ENCODE measurements at places on chromosomes 1 and 21.

DNA sequence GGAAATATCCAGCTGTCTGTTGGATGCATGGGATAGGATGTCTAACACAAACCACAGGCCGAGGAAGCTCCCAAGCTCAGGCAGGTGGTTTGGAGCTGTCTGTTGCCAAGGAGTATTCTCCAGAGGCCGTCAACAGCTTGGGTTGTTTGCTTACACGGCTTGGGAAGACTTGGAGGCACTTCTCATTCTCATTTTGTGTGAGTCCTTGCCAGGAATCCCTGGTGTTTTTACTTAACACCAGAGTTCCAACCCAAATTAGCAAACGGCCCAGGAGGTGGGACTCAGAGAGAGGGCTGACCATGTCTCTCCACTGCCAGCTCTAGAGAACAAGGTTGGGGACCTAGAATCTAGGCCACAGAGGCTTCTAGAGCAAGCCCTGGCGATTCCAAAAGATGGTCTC lies 72.7 kb upstream of the FAM20B start:
- no peak for DNase-seq

- no peak for DNase-seq
These were observed 525.6 kb downstream of the PTBP2 start for GRCh38 chr1:97247196-97247595.

DNA sequence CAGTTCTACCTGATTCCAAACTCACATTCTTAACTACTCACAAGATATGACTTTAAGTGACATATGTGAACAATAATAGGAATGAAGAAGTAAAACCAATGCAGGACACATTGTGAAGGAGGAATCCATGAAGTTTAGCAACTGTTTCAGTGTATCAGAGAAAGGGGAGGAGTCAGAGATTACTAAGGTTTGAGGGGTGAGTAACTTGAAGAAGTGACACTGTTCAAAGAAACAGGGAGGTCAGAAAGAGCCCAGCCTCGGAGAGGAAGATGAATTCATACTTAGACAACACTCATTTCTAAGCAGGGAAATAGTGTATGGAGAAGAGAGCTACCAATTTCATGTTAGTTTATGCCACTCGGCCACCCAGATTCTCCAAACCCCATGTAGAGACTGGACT lies 28.2 kb upstream of the RPF1 start:
- DNase-seq: no peak

DNA sequence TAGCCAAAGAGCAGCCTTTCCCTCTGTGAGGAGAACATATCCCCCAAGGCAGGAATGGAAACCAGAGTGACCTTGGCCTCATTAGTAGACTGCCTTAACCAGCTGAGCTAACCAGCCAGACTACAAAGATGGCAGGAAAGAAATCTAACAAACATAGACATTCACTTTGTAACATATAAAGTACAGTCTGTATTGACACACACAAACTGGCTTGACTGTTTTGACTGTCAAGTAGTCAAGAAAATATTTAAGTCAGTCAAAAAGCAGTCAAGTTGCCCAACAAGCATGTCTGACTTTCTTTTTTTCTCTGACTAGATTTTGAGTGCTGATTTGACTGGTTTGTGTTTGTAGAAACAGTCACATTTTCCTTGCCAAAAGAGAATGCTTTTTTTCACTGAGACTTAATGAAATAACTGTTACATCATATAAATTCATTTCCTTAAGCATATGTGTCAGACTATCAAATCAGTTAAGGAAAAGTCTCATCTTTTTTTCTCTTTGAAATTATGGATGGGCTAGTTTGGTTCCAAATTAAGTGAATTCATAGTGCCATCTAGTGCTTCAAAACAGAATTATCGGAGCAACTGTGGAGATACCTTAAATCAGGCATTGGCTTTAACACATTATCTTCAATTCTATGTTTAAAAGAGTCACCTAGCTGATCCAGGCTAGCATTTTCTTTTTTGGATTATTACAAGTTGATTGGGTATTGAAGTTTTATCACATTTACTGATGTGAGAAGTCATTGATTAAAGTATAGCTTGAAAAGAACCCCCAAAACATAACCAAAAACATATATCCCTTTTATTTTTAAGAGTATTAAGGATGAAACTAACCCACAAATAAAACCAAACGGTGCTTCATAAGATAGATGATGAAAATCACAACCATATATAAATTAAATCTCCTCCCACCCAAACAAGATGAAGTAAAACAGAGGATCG lies 75.0 kb downstream of the ATP6V1G3 start:
- DNase-seq: no peak

- no peak for DNase-seq
These were observed at the start of the genes LYSMD1 and SCNM1 for GRCh38 chr1:151165738-151166504. Gene LYSMD1 (minus strand): TSS chr1:151165902. CDS start chr1:151165258, 644 bp downstream. Gene SCNM1 (plus strand): TSS chr1:151166144. CDS start chr1:151166153, 9 bp downstream.

DNA sequence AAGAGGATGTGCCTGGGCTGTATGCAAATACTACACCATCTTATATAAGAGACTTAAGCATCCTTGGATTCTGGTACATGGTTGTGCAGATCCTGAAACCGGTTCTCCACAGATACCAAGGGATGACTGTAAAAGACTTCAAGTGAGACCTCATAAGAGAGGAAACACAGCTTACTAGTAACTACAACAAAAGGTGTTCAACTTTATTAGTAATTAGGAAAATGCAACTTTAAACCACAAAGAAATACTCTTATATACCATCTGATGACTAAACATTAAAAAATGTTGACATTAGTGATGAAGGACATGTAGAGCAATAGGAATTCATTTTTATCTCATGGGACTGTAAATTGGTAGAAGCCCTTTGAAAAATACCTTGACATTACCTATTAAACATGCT lies 102.7 kb downstream of the RASAL2 start:
- no peak for DNase-seq

GRCh38 chr1:21687081-21687529 lies 17.9 kb upstream of the RAP1GAP start:
- no peak for DNase-seq

GRCh38 chr1:203590603-203591002 lies 36.0 kb upstream of the ATP2B4 start:
- DNase-seq: no peak

- no peak for DNase-seq
These were observed 55.5 kb downstream of the GABPA start for GRCh38 chr21:25790122-25790877.

- no peak for DNase-seq
These were observed 876 bp downstream of the ALDH9A1 start for GRCh38 chr1:165697491-165697880.

DNA sequence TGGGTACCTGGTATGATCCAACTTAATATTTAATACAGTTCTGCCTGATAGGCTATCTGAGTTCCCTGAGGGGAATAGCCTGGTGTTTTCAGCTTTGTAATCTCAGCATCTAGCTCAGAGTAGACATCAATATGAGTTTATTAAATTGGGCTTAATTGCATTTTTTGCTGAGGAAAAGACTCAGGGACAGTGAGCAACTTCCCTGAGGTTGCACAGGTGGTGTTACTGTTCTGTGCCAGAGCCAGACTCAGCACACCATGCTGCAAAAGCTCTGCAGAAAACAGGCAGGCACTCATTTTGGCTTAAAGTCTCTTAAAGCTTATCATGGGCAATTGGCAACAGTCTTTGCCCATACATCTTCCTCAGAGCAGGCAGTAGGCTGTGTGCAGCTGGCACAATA lies 90.5 kb upstream of the JUN start:
- DNase-seq: no peak

GRCh38 chr21:44510508-44511218 lies 29.3 kb downstream of the KRTAP10-1 start:
- no peak for DNase-seq

- no peak for DNase-seq
These were observed 490 bp downstream of the SERINC2 start for GRCh38 chr1:31413405-31414001.

- no peak for DNase-seq
These were observed 3.2 kb downstream of the B3GALNT2 start for GRCh38 chr1:235500971-235501540.

GRCh38 chr1:198915327-198916231 lies 276.7 kb downstream of the PTPRC start:
- no peak for DNase-seq

DNA sequence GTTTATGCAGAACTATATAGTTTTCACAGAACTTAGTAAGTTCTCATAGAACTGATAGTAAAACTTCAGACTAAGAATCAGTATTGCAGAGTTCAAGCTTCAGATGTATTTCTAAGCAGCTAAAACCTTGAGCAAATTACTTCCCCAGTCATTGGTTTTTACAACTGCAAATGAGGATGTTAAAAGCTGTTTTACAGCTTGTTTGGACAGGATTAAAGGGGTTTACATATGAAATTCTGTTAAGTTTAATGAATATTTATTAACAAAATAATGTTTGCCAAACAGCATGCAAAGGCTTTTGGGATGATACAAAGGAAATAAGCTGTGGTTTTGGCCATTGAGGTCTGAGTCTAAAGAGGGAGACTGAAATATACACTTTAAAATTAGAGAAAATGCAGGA lies 39.1 kb downstream of the CRB1 start:
- no peak for DNase-seq

GRCh38 chr1:158520955-158521665 lies 33.1 kb downstream of the OR6Y1 start:
- DNase-seq: no peak

DNA sequence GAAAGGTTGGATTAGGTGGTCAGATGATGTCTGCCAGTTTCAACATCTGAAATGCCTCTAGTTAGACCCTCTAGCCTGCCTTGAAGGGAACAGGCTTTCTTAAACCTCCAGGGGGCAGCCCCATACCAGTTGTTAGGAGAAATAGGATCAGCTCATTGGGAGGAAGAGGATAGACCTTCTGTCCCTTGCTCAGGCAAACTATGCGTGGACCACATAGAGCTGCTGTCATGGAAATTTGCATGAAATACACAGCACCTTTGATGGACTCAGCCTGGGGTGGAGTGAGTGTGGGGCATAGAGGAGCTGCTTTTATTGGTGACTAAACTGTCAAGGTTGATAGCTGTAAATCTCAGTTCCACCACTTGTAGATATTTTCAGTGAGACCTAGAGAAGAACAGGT lies 38.4 kb upstream of the SPAG17 start:
- no peak for DNase-seq

- no peak for DNase-seq
These were observed 64.8 kb upstream of the WNT4 start for GRCh38 chr1:22207511-22208267.

DNA sequence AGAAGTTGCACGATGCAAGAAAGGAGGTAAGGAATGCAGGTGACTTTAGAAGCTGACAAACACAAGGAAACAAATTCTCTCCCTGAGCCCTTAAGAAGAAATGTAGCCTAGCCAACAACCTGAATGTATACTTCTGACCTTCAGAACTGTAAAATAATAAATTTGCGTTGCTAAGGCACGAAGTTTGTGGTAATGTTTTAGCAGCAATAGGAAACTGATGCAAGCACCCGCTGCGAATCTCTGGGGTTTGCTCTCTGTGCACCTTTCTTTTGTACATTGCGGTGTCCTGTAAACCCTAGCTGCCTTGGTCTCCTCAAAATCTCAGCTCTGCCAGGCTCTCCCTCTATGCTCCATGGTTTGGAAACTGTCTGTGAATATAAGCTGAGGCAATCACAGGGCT lies 15.1 kb downstream of the CD53 start:
- no peak for DNase-seq

DNA sequence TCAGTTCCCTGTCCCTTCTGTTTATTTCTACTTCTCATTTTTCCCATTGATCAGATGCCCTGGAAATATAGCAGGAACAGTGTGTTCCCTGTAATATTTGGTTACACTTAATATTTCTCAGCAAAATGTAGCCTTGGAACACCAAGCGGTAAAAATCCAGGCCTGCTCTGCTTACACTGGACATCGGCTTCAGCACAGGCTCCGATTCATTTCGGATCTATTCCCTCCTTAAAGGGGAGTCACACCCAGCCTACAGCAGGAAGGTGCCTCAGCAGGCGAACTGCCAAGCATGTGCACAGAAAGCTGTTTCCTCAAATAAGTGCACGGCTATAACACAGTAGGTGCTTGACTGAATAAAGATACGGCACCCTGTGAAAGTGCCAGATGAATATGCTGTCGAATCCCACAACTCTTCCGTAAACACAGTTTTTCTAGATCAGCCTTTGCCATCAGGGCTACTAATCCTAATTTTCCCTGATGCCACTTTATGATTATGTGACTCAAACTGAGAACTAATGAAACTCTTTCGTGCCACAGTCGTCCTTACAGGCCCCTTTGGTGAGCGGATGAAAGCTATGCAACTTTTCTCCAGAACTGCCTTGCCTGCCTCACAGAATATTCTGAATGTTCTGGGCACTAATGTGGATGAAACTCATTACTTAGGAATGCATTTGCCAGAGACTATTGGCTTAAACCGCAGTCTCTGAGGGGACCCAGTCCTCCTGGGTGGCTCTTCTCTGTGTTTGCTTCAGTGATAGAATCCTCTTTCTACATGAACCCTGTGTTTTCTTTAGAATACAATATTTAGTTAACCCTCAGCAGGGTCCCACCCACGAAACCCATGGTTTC lies 275.5 kb upstream of the RUNX1 start:
- no peak for DNase-seq

DNA sequence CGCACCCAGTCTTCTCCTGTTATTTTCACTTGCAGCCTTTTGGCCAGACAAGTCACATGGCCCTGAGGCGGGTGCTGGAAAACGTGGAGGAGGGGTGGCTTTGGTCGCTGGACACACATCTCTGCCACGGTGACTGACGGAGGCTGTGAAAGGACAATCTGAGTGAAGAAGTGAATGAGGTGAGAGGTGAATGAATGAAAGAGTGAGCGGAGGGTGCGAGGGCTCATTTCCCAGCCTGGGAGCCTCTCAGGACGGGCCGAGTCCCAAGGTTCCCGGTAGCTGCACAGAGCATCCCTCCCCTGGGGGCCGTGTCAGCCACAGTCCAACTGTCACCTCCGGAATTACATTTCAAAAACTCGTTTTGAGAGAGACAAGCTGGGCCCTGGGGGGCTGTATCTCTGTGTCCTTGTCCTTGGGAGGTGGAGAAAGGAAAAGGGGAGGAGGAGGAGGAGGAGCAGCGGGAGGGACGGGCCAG lies 89.6 kb downstream of the UBIAD1 start:
- no peak for DNase-seq

- no peak for DNase-seq
These were observed 14.2 kb upstream of the RGS4 start for GRCh38 chr1:163055005-163055404.

DNA sequence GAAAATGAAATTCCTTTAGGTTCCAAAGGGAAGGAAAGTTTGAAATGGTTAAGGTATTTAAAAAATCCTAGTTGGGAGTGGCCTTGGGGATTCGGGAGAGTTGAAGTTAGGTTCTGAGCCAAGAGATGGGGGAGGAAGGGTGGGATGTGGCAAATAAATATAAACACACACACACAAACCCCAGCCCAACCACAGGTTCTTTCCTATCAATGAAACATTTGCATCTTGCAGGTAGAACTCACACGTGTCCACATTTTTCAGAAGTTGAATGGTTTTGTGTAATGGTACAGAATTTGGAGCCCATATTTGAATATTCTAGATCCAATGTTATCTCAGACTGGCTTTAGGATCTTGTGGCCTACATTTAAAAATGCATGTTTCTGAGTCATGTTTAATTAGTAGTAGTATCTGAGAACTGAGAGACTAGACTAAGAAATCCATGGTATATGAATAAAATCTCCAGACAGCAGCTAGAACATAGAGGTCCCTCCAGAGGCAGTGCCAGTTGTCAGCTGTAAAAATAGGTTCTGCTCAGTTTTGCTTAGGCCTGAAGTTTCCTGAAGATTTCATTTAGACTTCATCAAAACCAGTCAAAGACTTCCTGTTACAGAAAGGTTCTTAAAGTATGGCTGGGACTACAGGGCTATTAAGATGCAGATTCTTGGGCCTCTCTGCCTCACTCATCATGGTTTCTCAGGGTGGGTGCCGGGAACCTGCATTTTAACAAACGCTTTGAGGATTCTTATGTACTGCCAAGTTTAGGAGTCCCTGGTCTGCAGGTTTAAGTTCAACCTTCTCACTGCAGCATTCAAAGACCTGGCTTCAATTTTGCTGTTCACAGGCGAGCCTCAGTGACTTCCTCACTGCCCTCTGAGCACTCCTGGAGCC lies 21.3 kb downstream of the RUNX1 start:
- no peak for DNase-seq
